ENCODE measurements at places on chromosomes 4 and X.

GRCh38 chrX:105190252-105190853, 30.1 kb downstream of the TEX13A start:
- DNase-seq: no peak

DNA sequence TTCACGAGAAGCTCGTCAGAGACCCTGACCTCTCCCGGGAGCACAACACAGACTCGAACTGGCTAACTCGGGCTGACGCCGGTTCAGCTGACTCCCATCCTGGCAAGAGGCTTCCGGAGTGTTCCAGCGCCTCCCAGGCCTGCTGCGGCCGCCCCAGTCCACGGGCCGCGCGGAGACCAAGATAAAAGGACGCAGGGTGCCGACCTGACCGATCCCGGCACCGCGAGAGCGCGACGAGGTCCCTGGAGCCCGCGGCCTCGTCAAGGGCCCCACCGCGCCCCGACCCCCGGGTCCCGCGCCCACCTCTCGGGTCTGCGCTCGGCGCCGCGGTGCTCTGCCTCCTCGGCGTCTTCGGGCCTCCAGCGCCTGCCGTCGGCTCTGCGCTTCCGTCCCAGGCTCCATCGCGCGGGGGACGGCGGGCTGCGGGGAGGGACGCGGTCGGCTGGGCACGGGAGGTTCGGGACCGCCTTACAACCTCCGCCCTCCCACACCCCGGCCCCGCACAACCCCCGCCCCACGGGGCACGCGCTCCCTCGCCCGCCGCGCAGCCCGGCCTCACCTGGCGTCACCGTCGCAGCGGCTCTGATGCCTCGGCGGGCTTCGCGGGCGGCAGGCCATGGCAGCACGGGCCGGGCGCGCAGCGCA, 426 bp downstream of the SLBP start:
- DNase-seq: no peak

DNA sequence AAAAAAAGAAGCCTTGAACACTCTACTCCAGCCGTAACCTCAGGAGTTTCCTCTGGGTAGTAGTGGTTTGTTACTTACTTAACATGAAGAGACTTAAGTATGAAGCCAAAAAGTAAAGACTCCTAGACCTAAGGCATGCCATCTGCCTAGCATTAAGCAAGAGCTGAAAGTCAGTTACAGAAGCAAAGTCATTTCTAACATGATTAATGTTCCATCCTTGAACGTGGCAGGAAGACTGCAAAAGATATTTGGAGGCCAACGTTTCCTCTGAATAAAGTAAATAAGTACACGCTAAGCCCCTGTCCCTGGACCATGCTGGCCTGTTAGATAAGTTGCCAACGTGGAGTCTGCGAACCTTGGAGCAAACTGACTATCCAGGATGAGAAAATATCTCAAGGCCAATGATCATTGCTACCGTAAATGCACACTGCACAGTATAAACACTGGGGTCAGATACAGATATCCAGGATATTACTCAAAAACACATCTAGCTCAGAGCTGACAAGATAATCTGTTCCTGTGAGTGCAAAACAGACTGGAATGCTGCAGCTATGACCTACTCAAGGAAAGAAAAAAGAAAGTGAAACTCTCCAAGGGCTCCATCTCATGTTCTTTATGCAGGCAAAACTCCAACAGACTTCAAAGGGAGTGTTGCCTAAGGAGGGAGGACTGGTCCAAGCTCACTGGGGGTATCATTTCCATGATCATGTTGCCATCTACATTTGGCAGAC, 255.8 kb downstream of the COL25A1 start:
- DNase-seq: no peak

- no peak for DNase-seq
Observed at GRCh38 chr4:73948990-73949706, 32.7 kb downstream of the PF4 start.

- DNase-seq: no peak
Observed at GRCh38 chr4:40283413-40283812, 51.7 kb upstream of the CHRNA9 start.

GRCh38 chrX:154441564-154441963, 2.4 kb upstream of the FAM50A start:
- no peak for DNase-seq

Measured in stimulated activated CD8-positive, alpha-beta memory T cell treated with anti-CD3 and anti-CD28 coated beads, Interleukin-7, amount 100 ng/mL, for 1 hour (primary cell).